ENCODE measurements at places on chromosomes 12 and 14.

DNA sequence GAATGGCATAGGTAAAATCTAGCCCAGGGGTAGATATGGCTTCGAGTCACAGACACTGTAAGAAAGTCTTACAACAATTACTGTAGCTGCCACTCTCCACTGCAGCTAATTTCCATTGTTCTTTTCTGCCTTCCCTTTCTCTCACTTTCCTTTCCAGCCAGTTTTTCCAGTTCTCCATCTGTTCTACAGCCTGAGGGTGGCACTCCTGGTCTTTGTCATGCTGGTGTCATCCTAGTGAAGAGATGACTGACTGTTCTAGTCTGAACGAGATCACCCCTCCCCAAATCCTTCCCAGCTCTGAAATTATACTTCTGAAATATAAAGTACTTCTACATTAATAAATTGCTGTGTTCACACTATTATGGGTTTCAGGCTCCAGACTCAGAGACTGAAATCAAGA, 74.2 kb upstream of the CSRP2 start:
- no peak for DNase-seq

DNA sequence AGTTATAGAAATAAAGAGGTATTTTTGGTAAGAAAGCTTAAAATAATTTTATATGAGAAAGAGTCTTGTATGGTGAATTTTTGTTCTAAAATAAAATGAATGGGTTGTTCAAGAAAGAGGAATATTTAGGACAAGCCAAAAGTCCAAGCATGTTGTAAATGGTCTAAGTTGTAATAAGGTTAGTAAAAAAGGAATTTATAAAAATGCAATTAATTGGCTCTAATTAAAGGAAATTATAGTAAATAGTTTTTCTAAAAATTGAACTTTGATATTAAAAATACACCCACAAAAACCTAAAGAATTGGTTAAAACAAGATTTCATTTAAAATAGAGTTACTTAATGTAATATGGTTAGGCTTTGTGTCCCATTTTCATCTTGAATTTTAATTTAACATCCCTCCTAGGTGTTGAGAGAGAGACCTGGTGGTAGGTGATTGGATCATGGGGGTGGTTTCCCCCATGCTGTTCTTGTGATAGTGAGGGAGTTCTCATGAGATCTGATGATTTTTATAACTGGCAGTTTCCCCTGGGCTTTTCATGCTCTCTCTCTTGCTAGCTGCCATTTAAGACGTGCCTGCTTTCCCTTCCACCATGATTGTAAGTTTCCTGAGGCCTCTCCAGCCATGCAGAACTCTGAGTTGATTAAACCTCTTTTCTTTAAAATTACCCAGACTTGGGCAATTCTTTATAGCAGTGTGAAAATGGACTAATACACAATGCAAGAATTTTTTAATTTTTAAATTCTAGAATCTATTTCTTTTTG, 13.0 kb downstream of the SLC22A17 start:
- DNase-seq = no peak

GRCh38 chr12:31322801-31323207, 3.1 kb downstream of the SINHCAF start:
- peak; percentile 34 for DNase-seq

GRCh38 chr12:111699-112493, 45.3 kb downstream of the IQSEC3 start:
- DNase-seq = no peak

GRCh38 chr14:74670726-74671411, 42.0 kb downstream of the AREL1 start:
- DNase-seq = no peak

DNA sequence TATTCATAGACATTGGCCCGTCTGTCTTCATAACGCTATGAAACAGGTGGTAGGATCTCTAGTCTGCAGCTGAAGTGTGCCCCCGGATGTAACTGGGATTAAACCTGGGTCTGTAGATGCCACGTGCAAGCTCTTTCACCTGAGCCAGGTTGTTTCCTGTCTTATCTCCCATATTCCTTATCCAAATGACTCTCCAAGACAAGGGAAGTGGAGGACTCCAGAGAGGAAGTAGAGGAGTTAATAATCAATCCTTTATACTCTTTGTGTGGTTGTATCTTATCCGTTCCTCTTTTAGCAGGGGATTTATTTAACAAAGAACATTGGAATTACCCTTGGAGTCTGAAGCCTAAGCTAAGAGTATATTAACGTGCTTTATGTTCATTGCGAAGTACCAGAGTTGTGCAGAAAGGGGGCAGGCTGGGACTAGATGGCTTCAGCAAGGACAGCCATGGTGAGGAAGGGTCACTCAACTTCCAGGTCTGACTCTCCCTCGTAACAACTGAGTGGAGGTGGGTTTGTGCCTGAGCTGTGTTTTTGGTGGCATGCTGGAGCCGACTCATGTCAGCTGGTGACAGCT, 82.8 kb downstream of the RIN3 start:
- DNase-seq = no peak

DNA sequence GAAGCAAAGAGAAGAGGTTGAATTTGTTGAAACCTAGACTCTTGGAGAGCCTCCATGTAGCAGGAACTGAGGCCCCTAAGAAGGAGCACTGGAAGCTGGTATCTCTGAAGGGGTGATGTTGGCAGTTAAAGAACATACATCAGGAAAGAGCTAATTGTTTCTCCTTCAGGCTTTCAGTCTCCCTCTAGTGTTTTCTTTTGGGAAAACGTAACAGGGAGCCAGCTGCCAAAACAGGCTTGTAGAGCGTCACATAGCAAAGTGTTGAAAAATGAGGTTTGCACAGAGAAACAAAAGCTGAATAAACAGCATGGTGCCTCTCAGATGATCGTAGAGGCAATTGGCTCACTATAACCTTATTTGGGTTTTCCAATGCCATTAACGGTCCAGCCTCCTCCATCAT, 46.9 kb upstream of the CAND1 start:
- no peak for DNase-seq

DNA sequence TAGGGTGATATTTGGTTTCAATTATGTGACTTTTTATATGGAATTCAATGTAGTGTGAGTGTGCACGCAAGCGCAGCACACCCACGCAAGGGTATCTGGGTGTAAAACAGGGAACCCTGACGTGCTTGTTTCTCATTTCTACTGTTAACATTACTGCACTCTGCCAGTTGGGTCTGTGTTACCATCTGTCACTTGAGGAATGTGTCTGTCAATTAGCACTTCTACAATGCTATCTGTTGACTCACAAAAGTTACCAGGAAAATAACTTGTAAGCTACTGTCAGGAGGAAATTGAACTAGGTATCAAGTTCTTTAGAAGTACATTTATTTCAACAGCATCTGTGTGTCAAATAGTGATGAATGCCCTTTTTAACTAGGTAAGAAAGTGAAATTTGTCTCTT, 695.5 kb upstream of the LRFN5 start:
- DNase-seq = no peak

DNA sequence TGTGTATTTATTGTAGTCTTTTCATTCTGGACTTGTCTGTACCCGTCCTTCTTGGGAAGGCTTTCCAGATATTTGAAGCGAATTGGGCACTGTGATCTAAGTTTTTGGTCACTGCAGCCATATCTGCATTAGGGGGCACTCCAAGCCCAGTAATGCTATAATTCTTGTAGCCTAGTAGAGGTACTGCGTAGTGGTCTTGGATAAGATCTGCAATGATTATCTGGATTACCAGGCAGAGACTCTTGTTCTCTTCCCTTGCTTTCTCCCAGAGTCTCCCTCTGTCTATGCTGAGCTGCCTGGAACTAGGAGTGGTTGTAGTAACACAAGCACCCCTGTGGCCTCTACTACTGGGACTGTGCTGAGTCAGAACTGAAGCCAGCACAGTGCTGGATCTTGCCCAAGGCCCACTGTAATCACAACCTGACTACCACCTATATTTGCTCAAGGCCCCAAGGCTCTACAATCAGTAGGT, 30.0 kb downstream of the SLC38A2 start:
- DNase-seq = no peak

GRCh38 chr14:94771158-94771905, 1.4 kb upstream of the GSC start:
- DNase-seq = no peak

Data from H54 (cell line).